ENCODE measurements at places on chromosomes 12 and 14.

DNA sequence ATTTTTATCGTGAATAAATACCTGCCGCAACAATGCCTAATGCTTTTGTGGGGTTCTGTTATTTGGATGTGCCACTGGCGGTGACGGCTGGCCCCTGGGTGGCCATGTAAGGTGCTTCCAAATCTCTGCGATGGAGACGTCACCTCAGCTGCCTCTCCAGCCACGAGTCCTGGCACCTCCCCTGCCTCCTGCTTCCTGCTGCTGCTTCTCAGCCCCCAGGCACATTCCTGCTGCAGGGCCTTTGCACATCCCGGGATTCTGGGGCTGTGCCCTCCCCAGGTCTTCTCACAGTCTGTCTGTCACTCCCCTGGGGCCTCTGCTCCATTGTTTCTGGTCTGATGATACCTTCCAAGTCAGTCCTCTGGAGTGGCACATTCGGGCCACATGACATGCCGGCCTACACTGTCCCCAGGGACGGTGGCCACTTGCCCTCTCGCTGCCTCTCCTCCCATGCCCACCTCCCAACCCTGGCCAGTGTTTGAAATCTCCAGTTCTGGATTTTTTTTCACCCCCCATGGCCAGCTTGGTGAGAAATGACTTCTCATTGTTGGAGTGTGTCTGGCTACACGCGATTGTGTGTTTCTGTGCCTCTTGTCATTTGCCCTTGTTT lies 151.8 kb downstream of the KIF26A start:
- DNase-seq = no peak

GRCh38 chr12:27000961-27001360 lies 13.2 kb downstream of the TM7SF3 start:
- no peak for DNase-seq

- no peak for DNase-seq
Measured at GRCh38 chr14:46091819-46092218, 559.8 kb downstream of the RPL10L start.

- DNase-seq = no peak
Measured at GRCh38 chr14:104109731-104110361, 24.3 kb downstream of the ASPG start.

GRCh38 chr12:26702741-26703140 lies 130.3 kb downstream of the ITPR2 start:
- DNase-seq = no peak
